LNCaP clone FGC (cell line): ENCODE measurements at places on chromosomes 12 and 14.

GRCh38 chr12:53099071-53099882 is 1.8 kb downstream of the IGFBP6 start:
- DNase-seq, result peak; percentile 10

- no peak for DNase-seq
Measured at GRCh38 chr14:64707661-64708060, 3.4 kb downstream of the PLEKHG3 start.

GRCh38 chr14:21103411-21103709 is 2.5 kb downstream of the TMEM253 start:
- no peak for DNase-seq

DNA sequence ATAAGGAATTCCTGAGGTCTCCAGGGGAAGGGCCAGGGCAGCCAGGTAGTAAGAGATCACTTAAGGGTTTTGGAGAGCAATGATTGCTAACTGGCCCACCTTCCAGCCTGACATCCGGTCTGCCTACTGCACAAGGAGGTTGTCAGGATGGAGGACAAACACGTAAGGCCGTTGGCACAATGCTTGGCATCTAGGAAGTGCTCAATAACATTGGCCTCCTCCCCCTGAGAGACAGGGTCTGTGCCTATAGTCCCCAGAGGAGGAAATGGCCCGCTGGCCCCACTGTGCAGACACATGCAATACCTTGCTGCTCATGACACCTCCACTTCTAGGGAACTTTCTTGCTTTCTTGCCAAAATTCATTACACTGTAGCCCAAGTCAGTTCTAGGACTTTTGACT is 73.2 kb downstream of the NTF3 start:
- DNase-seq, result no peak

- no peak for DNase-seq
Measured at GRCh38 chr14:89845346-89845745, 109.2 kb downstream of the EFCAB11 start.

- DNase-seq, result no peak
Measured at GRCh38 chr12:47554046-47554653, 151.7 kb downstream of the RPAP3 start.

DNA sequence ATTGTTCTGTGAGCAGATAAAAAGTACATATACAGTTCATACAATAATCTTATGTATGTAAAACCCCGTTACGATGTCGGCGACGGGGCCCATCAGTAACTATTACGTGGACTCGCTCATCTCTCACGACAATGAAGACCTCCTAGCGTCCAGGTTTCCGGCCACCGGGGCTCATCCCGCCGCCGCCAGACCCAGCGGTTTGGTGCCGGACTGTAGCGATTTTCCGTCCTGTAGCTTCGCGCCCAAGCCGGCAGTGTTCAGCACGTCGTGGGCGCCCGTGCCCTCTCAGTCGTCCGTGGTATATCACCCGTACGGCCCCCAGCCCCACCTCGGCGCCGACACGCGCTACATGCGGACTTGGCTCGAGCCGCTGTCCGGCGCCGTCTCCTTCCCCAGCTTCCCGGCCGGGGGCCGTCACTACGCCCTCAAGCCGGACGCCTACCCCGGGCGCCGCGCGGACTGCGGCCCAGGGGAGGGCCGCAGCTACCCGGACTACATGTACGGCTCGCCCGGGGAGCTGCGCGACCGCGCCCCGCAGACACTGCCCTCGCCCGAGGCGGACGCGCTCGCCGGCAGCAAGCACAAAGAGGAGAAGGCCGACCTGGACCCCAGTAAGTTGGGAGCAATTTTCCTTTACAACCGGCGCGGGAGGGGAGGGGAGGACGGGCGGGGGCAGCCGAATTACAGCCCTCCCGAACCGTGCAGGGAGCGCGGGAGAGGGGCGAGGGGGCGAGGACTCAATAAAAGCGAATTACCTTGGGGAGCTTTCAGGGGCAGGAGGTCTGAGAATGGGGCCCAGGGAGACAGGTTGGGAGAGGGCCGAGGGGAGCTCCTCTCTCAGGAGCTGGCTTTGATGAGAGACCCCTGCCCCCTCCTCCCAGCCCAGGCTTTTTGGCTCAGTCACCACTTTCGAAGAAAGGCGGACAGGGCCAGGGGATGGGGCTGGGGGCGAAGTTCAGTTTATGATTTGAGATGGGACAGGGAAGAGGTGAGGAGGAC is at the start of gene HOXC9:
Gene HOXC9, plus strand, starts transcription at position 46 of the 999 bp plus-strand sequence. Its CDS starts 28 bp downstream, at position 74.
- no peak for DNase-seq

- no peak for DNase-seq
Measured at GRCh38 chr14:94691660-94692034, 78.3 kb downstream of the GSC start.

DNA sequence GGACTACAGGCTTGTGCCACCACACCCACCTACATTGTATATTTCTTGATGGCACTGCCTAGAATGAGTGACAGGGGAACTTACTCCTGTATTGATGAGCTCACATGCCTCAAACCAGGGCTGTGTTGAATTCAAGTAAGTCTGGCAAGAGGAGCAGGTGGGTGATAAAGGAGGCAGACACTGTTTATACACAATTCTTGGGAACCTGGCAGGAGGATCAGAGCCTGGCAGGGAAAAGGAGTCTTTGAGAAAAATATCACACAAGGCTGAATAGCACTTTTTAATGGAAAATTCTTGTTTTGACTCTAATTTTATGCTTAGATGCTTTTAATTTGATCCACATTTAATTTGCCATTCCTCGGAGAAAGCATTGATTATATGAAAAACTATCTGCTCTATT is 293.1 kb upstream of the NPAS3 start:
- no peak for DNase-seq

DNA sequence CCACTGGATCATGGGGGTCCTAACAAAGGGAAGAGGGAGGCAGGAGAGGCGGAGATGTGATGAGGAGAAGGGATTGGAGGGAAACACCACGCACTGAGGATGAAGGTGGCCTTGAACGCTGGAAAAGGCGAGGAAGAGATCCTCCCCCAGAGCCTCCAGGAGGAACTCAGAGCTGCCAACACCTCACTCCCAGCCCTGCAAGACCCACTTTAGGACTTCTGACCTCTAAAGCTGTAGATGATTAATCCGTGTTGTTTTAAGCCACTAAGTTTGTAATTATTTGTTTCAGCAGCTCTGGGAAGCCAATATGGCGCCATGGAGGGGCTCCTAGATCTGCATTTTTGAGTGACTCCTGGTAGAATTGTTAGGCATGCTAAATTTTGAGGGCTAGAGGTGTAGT is 74.6 kb upstream of the CEP83 start:
- no peak for DNase-seq

DNA sequence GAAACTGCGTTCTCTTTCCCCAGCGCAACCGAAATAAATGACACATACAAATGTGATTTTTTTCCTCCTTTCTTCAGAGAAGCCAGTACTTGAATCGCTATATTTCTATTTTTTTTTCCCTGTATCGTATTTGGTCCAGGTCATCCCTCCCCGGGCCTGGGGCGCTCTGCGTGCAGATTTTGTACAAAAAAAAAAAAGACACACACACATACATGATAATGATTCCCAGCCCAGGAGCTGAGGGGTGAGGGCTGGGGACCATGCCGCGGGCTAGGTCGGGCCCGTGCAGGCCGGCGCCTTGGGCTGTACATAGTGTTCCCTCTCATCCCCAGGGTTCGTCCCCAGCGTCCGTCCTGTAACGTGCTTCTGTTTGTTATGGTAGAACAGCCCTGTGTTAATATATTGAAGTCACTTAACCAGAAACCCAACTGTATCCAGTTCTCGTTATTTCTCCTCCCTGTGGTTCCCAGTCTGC is 3.0 kb downstream of the HOXC9 start:
- DNase-seq, result no peak

DNA sequence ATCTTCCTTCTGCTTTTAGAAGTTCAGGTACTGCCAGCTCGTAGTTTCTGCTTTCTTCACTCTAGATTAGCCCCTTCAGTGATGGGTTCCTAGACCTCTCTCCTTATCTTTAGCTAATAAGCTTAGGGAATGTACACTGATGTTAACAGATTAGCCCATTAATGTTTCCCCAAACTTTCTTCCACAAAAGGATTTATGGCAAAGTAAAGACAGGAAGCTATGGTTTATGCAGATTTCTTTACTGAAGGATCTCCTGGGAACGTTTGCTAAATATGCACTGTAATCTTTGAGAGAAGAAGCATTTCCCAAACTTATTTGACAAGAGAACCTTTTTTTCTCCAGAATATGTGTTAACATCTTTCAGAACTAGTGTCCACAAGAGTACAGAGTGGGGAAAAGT is 4.2 kb downstream of the SOCS4 start:
- DNase-seq, result no peak

- no peak for DNase-seq
Measured at GRCh38 chr12:24045816-24046257, 96.4 kb upstream of the SOX5 start.

GRCh38 chr12:122880668-122881067 is 15.3 kb downstream of the VPS37B start:
- no peak for DNase-seq

- no peak for DNase-seq
Measured at GRCh38 chr14:90274808-90275457, 18.6 kb downstream of the PSMC1 start.

DNA sequence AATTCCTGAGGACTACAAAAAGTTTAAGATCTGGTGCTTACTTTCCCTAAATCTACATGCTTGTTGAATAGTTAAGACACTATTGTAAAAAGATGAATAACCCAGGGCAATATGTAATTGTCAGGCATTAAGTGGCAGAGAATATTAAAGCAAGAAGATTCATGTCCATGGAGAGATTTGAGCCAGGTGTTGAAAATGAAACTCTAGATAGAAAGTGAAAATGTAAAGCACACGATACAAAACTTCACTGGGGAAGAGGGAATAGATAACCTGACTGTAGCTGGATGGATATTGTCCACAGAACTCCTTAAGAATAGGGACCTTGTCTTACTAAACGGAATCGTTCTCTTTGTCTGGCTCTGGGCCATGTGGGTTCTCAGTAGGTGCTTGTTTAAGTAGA is 5.0 kb downstream of the CAND1 start:
- DNase-seq, result no peak

DNA sequence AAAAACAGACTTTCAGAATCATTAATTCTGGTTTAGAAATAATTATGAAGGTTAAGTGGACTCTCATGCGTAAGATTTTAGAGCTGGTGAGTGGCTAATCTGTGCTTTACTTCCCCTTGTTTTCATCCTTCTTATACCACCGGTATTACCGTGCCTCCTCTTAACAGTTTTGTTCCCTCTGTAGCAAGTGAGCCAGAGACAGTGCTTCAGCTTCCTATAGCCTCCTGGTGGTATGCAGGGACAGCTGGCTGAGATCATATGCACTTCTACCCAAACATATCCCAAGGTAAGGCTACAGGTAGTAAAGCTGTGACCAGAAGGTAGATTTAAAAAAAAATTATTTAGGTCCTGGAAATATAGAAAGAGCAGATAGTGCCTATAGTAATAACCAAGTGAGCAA is 55.2 kb downstream of the PDE3A start:
- no peak for DNase-seq

GRCh38 chr12:26621932-26622331 is 211.1 kb downstream of the ITPR2 start:
- no peak for DNase-seq

DNA sequence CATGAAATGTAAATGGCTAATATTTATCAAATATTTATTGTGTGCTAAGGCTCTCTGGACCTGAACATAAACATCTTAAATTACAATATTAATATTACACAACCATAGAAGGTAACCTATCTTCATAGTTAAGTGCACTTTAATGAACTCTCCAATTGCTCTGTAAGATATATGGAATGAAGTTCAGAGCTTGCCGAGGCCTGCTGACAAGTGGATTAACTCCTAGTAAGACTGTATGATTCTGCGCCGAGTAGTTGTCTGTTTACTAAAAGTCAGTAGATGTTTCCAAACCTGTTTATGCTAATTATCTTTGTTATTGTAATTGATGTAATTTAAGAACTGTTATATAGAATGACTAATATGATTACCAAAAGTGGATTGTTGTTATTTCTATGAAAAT is 77.2 kb downstream of the PTPRR start:
- DNase-seq, result peak; percentile 34

DNA sequence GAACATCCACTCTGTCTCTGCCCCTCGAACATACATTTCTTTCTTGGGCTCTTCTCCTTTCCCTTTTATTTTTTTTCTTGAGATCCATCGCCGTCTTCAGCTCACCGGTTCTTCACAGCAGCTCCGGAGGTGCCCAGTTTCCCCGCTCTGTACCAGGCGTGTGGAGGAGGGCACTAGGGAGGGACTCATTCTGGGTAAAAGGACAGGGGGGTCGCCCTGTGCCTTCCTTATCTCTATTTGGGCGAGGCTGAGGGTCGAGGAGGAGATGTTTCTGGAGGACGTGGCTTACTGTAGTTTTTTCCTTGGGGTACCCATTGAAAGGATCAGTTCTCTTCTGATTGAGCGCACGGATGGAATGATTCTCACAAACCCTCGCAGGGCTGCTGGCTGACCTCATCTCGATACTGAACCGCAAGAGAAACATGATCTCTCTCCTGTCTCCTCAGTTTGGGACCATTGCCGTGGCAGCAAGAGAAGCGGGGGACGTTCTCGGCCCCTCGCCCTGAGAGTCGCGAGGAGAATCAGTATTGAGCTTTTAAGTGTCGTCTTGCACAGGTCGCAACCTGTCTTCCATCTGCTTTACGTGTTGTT is 386 bp downstream of the LIN52 start:
- no peak for DNase-seq

DNA sequence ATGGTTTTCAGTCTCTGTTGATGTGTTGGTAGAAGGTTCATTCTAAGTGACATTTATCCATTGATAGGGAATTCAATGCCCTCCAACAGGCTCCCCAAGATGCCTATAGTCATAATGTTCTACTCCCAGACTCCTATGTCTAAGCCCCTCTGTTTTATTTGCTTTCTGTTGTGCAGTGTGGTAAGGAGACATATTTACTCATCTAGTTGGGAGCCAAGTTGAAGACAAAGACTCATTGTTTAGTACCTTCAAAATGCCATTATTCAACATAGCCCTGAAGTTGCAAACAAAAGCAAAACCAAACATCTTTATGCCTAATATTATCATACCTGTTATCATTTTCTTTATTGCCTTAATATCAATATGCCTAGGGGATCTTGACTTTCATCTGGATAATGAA is 302.1 kb downstream of the RMST start:
- no peak for DNase-seq

GRCh38 chr14:48247977-48248376 is 572.6 kb upstream of the MDGA2 start:
- DNase-seq, result no peak

DNA sequence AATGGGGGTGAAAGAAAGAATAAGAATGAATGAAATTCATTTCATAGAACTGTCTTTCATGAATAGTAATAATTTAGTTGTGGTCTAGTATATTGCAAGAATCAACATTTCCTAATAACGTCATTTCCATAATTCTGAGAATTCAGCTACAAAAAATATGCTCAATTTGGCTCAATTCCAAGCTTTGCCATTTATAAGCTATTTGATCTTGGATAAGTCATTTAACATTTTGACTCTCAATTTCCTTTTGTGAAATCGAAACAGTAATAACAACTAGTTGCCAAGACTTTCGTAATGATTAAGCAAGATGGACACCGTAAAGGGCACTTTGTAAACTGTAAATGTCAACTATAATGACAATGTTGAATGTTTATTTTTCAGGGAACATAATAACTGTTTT is 18.1 kb downstream of the NOS1 start:
- DNase-seq, result no peak
